H54 (cell line): ENCODE measurements at places on chromosomes 13 and 19.

- no peak for DNase-seq
These were observed 49.5 kb downstream of the KDM4B start for GRCh38 chr19:5018224-5019015.

- no peak for DNase-seq
These were observed 77.4 kb upstream of the RNF113B start for GRCh38 chr13:98254513-98254912.

- DNase-seq, result peak; percentile 70
These were observed 3.3 kb downstream of the DOT1L start for GRCh38 chr19:2166741-2167738.

DNA sequence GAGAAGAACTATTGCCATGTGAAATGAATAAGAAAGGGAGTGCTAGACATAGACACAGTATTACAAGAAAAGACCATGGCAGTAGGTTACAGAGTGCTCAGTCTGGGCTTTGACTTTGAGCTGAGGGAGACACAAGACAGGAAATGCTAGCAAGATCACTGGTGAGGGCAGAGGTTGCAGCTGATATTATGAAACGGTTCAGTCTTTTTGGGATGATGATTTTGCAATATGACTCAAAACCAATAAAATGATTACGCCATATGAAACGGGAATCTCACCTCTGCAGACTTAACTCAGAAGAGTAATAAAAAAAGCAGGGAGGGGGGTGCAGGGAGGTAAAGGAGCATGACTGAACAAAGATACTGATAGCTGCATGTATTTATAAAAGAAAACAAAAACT lies 123.1 kb downstream of the RBM26 start:
- no peak for DNase-seq
